Lower leg skin (tissue), 4 donors: ENCODE measurements at places on chromosomes 3 and 15. TPM values are rescaled to one million over a fixed set of nuclear protein-coding genes. Genes with fewer than 3 reads are reported as not detected.

Gene NMNAT3
- total RNA-seq = 33.6 TPM

Gene CHL1
- 40.5 TPM for total RNA-seq

Gene DNASE1L3
- 0.76 TPM for total RNA-seq

Gene SUCNR1
- total RNA-seq = 1.5 TPM

Gene SLC24A5
- 3.4 TPM for total RNA-seq

Gene LRRC57
- 29.6 TPM for total RNA-seq

Gene MAP3K13
- total RNA-seq = 15.8 TPM

Gene STAB1
- total RNA-seq = 12.1 TPM

Gene LTK
- total RNA-seq = not detected

Gene NAA80
- total RNA-seq = 19.4 TPM

Gene ARPP19
- total RNA-seq = 95.6 TPM

Gene ABI3BP
- 30.6 TPM for total RNA-seq

Gene CEP70
- 11.4 TPM for total RNA-seq

Gene BTLA
- total RNA-seq = 1.1 TPM

Gene GABRG3
- 0.12 TPM for total RNA-seq

Gene IL5RA
- total RNA-seq = not detected

Gene CGNL1
- total RNA-seq = 5.7 TPM

Gene CCRL2
- total RNA-seq = 1.2 TPM

Gene CIDEC
- 12.1 TPM for total RNA-seq

Gene PRTG
- 0.54 TPM for total RNA-seq
